ENCODE measurements at places on chromosomes 2 and 18.
A peak's percentile ranks its signal among the peaks of the same experiment; 100 is the strongest.

DNA sequence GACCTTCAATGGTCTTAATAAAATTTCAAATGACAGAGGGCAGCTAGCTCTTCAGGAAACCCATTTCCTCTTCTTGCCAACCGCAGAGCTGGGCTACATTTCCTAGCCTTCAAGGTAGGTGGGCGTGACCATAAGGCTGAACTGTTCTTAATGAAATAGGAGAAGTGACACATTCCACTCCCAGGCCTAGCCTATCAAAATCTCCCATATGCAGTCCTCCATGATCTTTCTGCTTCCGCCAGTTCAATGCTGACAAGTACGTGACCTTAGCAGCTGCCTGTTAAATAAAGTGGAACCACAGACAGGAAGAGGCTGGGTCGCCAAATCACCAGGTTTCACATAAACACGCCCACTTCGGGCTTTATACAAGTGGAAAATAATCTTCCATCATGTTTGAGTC is 13.2 kb downstream of the SERPINE2 start:
- no peak for DNase-seq

GRCh38 chr18:29007986-29008654 is 831.2 kb upstream of the CDH2 start:
- DNase-seq = no peak

- no peak for DNase-seq
Measured at GRCh38 chr18:48735080-48735676, 196.3 kb downstream of the CTIF start.

- no peak for DNase-seq
Measured at GRCh38 chr2:9424447-9425164, 1.2 kb downstream of the CPSF3 start.

GRCh38 chr18:5152343-5153020 is 44.6 kb downstream of the AKAIN1 start:
- DNase-seq = no peak

DNA sequence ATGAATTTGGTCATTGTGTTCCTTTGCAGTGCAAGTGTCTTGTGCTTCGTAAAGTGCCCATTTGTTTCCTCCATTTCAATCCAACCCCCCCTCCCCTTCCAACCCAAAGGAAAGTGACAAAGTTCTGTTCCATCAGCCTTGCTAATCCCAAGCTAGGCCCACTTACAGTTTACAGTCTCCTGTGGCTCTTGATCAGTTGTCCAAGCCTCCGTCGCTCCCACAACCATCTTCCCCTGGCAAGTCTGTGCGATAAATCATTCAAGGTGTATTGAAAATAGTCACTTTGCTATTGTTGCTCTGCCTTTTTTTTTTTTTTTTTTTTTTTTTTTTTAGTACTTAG is 6.5 kb downstream of the POU3F3 start:
- no peak for DNase-seq

DNA sequence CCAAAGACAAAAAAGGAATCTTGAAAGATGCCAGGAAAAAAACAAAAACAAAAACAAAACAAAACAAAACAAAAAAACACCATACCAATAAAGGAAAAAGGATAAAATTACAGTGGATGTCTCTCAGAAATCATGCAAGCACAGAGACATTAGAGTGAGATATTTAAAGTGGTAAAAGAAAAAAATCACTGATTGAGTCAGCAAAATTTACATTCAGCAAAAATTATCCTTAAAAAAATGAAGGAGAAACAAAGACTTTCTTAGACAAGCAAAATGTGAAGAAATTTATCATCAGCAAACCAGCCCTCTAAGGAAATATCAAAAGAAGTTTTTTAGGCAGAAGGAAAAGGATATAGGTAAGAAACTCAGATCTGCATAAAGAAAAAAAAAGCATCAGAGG is 10.2 kb upstream of the GKN1 start:
- DNase-seq = no peak

- no peak for DNase-seq
Measured at GRCh38 chr2:75396314-75396713, 164.4 kb downstream of the EVA1A start.

- no peak for DNase-seq
Measured at GRCh38 chr2:67572721-67573435, 175.7 kb downstream of the ETAA1 start.

DNA sequence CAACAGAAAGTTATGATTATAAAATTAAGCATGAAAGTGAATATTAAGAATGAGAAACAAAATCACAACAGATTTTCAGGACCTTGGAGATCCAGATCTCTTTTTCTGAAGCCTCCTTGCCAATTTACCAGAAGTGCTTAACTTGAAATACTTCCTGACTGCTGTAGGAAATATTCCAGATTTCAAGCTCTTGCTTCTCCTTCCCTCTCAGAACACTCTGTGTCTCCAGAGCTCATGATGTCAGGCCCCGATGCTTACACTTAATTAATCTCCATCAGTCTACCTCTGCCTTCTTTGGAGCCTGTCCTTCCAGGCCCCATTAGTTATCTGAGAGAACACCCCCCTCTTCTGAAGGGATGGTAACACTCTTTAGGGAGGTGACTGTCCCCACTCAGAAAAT is 20.7 kb upstream of the NT5C1B start:
- no peak for DNase-seq

- DNase-seq = no peak
Measured at GRCh38 chr2:120856421-120856862, 120.8 kb downstream of the GLI2 start.

DNA sequence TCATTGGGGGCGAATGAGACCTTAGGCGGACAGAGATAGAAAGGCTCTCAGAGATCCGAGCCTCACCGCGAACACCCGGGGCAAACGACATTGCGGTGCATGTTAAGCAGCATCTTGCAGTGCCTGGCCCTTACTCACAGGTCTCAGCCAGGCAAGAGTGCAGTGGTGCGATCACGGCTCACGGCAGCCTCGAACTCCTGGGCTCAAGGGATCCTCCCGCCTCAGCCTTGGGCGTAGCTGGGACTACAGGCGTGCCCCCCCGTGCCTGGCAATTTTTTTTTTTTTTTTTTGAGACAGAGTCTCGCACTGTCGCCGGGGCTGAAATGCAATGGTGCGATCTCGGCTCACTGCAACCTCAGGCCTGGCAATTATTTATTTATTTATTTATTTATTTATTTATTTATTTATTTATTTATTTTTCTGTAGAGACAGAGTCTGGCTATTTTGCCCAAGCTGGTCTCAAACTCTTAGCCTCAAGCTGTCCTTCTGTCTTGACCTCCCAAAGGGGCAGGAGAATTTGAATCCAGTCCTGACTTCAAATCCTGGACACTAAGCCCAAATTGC is 1.3 kb downstream of the LAMA3 start:
- no peak for DNase-seq

- no peak for DNase-seq
Measured at GRCh38 chr18:42742474-42742873, 373.0 kb downstream of the RIT2 start.

DNA sequence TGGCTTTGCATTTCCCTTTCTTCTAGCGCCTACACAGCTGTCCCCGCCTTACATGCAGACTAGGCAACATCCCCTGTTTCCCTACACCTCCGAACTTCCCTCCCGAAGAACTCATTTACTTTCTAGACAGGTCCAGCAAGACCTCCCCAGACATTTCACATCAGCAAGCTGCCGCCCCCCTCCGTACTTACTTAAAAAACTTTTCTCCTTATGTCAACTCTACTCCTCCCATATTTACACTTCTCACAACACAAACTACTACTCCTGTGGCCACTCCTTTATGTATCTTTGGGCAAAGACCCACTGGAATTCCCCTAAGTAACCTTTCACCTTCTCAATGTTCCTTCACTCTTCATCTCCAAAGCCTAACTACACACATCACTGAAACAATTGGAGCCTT is 20.4 kb upstream of the ZNF397 start:
- DNase-seq = no peak

- no peak for DNase-seq
Measured at GRCh38 chr2:71592181-71592711, 138.9 kb downstream of the DYSF start.

DNA sequence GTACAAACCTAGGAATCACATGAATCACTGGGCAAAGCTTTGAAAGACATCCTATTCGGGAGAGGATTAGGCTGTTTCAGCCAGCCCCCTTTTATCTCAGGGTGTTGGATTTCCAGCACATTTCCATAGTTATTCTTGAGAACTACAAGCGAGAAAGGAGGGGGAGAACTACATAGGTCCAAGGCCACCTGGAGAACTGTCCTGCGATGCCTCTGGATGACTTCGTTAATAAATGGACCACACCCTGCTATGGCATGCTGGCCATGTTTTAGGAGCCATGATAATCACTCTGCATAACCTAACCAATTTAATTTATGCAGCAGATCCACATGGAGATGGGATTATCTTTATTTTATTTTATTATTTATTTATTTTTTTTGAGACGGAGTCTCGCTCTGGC is 29.9 kb downstream of the RHBDD1 start:
- DNase-seq = no peak

- DNase-seq = no peak
Measured at GRCh38 chr2:126482582-126483464, 173.1 kb upstream of the GYPC start.

- peak; percentile 4 for DNase-seq
Measured at GRCh38 chr2:181741756-181742155, 61.4 kb upstream of the NEUROD1 start.

DNA sequence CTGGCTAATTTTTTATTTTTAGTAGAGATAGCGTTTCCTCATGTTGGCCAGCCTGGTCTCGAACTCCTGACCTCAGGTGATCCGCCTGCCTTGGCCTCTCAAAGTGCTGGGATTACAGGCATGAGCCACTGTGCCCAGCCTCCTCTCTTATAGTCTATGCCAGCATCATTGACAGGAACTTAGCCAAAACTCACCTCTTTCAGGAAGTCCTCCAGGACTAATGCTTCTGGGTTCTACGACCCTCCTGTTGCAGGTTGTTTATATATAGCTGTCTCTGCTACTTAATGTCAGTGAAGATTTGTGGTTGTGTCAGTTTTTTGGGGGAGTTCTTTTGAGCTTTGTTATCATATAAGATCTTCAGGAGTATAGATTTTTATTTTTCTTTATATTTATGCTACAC is 112.1 kb upstream of the CDC42EP3 start:
- DNase-seq = no peak

DNA sequence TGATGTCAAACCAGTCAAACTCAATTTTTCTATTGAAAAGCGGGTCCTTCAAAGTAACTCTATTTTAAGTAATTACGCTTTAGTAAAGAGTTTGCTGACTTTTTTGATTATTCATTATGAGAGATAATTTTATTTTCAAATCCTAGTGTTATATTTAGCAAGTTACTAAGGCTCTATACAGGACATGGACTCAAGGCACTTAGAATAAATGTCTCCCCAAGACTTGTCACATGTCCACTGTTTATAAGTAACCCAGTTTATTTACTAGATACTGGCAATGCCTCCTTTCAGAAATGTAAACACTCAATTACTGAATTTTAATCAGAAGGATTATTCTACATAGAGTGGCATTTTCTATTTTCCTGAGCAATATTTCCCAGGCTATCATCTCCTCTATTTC is 638.1 kb downstream of the ERBB4 start:
- DNase-seq = no peak

GRCh38 chr2:136328207-136328795 is 210.4 kb upstream of the CXCR4 start:
- no peak for DNase-seq

- DNase-seq = peak; percentile 15
Measured at GRCh38 chr2:39661826-39662225, 3.9 kb upstream of the TMEM178A start.

DNA sequence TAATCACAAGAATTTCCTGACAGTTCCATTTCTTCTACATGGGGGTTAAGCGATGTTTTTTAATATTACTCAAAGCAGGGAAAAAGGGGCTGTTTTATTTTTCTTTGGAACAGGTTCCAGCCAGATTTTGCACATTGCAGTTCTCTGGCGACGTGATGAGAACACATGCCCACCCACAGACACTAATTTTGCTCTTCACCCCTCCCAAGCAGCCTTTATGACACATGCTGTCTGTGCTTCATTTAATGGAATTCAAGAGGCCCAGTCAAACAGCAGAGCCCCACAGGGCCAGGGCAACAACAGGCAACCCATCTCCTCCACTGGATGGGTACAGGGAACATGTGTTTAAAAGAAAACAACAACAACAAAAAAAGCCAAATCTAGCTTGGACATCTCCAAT is 70.8 kb downstream of the SPRED2 start:
- no peak for DNase-seq

DNA sequence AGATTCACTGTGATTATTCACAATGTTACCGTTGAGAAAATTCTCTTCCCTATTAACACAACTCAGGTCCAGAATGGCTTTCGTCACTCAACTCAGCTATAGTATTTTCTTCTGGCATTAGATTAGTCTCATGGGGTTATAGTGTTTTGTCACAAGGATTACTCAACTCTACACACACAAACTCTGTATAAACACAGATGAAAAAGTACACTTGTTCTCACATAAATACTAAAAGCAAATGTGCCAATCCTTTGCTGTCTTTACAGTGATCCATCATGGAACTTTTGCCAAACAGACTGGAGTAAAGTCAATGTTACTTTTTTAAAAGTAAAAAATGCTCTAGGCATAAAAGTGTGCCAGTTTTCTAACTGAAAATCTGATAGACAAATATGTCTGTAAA is 267.6 kb downstream of the RBM43 start:
- DNase-seq = peak; percentile 84

- DNase-seq = no peak
Measured at GRCh38 chr2:199118673-199119112, 339.0 kb downstream of the SATB2 start.

GRCh38 chr2:171176516-171176915 is 15.8 kb upstream of the TLK1 start:
- no peak for DNase-seq

GRCh38 chr18:65975536-65975935 is 224.7 kb downstream of the CDH7 start:
- DNase-seq = no peak
